Effector CD4-positive, alpha-beta T cell (primary cell): ENCODE measurements at places on chromosomes 1 and 21.

GRCh38 chr1:221812905-221813597 is 71.2 kb upstream of the DUSP10 start:
- DNase-seq, result no peak

DNA sequence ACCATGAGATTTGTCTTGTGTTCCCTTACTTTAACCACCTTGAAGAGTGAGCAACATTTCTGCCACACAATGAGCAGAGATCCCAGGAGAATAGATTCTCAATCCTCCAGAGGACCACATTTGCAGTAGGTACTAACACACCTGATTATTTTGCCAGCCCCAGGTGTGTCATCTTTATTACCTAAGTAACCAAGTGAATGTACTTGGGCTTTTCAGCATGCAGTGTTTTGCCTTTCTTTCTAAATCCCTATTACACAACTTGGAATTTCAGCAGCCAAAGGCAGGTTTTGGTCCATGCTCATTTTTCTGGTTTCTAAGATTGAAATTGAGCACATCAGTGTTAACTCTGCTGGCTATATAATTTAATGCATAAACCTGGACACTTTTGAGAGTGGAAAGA is 43.2 kb upstream of the ST6GALNAC5 start:
- DNase-seq, result no peak

- no peak for DNase-seq
These were observed 12.2 kb upstream of the GJA5 start for GRCh38 chr1:147772570-147772969.

- no peak for DNase-seq
These were observed 40.9 kb downstream of the IGSF21 start for GRCh38 chr1:18148461-18148860.

- DNase-seq, result no peak
These were observed 128.8 kb downstream of the KCNJ6 start for GRCh38 chr21:37787456-37787855.

DNA sequence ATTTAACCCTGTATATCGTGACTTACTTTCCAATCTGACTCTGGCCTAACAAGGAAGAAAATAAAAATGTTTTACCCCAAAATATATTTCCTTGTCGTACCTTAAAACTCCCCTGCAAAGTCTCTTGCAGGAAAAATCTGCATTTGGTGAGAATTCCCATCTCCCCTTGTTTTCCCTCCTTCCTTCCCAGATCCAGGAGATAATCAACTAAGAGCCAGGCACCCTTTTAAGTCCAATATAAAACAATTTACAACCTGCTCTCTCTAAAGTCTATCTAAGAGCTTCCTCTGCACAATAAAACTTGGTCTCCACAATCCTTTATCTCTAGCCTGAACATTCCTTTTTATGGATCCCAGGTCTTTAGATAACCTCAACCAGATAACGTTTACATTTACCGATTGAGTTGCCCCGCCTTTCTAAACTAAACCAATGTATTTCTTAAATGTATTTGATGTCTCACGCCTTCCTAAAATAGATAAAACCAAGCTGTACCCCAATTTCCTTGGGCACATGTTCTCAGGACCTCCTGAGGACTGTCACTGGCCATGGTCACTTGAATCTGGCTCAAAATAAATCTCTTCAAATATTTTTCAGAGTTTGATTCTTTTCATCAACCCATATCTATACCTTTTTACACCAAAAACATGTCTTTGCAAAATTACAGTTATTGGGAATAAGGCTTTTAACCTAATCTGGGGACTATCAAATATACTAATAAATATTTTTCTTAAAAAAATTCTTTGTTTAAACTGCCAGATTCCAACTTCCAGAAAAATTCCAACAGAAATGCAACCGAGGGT is 993 bp downstream of the DDX59 start:
- DNase-seq, result no peak

- DNase-seq, result no peak
These were observed 1.6 kb downstream of the ST6GALNAC5 start for GRCh38 chr1:76868916-76869315.

- no peak for DNase-seq
These were observed 158.5 kb downstream of the TSEN15 start for GRCh38 chr1:184210031-184210430.

GRCh38 chr1:172429331-172430127 is 9.0 kb downstream of the C1orf105 start:
- DNase-seq, result peak; percentile 30

GRCh38 chr1:229461032-229461668 is 27.3 kb upstream of the ACTA1 start:
- DNase-seq, result no peak

- no peak for DNase-seq
These were observed 1.0 kb upstream of the PRMT2 start for GRCh38 chr21:46634427-46634826.

DNA sequence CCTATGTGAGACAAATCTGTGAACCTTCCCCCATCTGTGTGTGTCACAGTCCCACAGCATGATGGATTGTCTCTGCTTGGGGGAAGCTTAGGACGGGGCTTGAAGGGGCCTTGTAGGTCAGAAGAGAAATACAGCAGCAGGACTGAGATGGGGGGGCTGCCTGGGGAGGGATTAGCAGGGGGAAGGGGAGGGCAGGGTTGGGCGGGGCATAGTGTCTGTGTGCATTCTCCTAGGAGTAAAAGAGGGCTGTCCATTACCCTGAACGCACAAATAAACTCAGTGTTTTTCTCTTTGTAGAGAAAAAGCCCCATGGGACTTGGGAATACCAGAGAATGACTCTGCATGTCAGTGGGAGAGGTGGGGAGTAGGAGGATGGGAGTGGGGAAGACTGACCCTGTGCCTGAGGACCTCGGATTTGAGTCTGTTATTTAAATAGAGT is 16.4 kb downstream of the RNF220 start:
- DNase-seq, result no peak

- no peak for DNase-seq
These were observed 28.9 kb upstream of the DMRTB1 start for GRCh38 chr1:53430261-53430660.

DNA sequence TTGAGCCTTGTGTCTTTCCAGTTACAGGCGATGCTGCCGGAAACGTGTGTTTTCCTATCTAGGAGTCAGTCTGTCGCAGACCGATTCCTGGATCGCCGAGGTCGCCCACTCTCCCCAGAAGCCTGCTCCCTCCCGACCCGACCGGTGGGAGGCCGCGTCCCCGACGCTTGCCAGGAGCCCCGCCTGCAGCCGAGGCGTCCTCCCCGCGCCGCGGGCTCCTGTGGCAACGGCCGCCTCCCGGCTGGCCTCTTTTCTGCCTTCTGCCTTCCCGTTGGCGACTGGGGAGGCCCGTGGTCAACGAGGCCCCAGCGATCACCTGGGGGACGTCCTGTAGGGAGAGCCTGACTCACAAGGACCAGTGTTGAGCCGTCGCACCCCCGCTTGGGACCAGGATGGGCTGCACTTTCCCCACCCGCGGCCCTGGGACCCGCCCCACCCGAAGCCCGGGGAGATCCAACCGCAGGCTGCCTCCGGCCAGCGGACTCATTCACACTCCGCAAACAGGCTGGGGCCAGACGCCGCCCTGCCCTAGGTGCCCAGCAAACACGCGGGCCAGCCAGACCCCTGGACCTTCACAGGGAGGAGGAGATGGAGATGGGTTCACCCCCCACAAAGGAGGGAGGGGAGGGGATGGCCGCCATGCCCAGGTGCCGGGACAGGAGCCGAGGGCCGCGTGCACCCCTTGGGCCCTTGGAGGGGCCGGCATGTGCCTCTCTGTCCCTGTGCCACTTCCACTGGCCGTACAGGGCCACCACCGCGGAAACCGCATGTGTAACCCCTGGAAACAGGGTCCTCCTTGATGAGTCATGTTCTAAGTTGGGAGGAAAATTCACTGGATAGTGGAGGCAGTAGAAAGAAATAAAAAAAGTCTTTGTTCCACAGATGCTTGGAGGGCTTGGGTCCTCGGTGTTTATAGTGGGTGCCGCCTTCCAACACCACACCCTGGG is 7.2 kb upstream of the COL6A1 start:
- DNase-seq, result no peak

DNA sequence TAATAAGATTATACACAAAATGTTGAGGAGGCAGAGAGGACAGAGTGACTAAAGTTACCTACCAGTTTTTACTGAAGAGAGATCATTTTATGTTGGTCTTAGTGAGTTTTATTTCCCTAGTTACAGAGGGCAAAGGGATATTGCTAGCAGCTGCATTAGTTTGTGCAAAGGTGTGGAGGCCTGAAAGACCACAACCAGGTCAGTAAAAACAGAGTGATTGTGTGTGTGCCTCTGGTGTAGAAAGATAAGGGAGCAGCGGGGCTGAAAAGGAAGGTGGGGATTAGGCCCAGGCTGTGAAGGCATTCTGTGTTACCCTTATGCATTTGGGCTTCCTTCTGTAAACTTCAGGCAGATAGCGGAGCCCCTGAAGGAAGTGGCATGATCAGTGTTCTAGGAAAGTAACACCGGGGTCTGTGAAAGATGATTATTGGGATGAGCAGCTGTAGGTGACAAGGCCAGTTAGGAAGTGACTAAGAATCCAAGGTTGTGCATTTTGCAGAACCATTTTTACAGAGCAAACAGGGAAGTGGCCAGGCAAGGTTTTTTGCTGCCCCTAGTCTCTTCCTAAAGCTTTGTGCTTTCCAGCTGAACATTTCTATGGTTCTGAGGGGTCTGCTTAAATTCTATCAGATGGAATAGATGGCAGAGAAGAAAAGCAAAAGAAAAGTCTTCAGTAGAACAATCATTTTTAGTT is 3.7 kb downstream of the GADD45A start:
- DNase-seq, result no peak

GRCh38 chr1:95408507-95409136 is 174.6 kb downstream of the RWDD3 start:
- no peak for DNase-seq

DNA sequence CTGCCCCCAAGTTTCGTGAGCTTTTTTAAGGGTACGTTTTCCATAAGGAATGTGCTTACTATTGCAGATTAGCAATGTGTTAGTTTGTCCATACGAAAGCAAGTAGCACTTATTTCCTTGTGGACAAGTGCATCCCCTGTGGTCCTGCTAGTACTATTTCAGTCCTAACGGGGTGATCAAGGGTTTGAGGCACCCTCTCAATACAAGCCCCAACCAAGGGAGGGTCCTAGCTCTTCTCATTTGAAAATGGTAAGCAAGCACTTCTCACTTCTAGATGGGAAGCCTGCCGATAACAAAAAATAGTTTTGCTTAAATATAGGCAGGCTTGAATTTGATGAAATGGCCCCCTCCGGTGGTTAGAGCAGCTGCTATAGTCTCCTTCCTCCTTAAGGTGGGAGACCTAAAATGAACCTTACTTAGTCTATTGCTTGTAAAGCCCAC is 64.0 kb upstream of the HMCN1 start:
- peak; percentile 42 for DNase-seq

DNA sequence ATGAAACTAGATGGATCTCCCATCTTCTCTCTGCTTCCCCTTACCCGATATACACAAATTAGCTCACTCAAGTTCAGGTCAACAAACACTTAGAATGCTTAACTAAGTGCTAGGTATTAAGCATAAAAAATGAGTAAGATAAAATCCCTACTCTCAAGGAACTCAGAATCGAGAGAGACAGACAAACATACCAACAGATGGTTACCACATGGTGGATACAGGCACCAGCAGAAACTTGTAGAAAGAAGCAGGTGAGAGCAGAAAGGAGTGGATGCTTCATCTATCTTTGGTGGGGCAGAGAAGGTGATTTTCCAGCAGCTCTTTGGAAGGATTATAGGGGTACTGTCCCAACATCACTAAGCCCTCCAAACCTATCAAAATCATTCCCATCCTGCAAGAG is 32.2 kb downstream of the C8B start:
- DNase-seq, result no peak

- no peak for DNase-seq
These were observed 3.7 kb upstream of the SEMA4A start for GRCh38 chr1:156149374-156150332.

DNA sequence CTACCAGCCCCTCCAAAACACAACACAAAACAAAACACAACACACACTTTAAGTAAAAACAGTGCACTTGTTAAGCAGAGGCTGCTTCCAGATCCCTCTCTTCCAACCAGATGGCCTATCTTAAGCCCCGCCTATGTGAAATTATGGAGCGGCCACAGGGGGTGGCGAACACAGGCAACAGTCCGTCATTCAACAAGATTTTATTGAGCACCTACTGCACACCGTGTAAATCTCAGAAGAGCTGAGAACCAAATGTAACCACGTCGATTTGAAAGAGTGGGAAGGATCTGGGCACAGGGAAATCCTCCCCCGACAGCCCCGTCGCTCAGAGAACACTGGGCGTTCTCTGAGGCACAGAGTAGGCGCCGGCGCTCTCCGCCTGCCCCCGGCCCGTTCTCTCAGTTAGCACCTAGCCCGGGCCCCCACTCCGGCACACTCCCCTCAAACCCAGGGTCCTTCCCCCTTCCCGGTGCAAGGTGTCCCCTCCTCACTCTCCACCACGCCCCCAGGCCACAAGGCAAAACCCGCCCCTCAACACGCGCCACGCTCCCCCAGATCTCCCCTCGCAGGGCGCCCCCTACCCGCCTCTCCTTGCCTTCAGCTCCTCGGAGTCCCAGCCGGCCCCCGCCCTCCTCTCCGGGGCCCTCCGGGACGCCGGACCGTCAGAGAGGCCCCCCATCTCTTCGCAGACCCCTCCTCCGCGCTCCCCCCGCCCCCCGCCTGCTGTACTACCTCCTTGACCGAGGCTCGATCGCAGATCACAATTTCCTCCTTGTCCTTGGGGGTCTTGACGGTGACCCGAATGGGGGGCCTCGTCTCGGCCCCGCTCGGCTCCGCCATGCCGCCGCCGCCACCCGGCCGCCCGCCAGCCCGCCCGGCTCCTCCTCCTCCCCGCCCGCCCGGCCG is 483 bp downstream of the UBQLN4 start:
- DNase-seq, result peak; percentile 61

- no peak for DNase-seq
These were observed 53.3 kb upstream of the COL18A1 start for GRCh38 chr21:45351526-45352275.

DNA sequence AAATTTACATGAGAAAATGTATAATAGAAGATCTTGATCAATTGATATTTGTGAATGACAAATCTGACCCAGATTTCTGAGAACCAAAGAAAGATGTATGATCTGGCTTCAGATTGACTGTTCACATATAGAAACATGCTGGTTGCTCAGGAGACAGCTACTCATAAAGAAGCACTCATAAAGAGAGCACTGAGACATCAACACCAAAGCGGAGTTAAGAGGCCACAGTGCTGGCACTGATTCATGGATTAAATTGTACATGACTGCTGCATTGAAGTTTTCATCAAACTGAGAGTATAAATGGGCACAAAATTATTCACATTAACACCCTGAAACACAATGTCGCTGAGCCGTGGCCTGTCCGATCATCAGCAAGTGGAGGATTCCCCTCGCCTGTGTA is 46.2 kb downstream of the SH3GLB1 start:
- DNase-seq, result no peak
